ENCODE measurements at places on chromosomes 1 and 21.

DNA sequence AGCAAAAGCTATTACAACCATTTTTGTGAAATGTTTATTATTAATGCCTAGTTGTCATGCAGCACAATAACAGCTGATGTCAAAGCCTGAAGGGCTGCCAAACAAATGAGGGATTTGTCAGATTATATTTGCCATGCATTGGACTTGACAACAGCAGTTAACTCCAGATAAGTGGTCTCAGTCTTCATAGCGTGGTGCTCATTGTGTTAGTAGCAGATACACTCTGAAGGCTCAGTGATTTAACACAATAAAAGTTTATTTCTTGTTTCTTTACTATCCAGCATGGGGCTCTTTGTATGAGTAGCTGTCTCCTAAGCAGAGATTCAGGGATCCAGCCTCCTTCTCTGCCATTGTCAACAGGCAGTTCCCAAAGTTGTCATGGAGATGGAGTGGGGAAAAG, 76.0 kb upstream of the PTGFRN start:
- DNase-seq, result no peak

DNA sequence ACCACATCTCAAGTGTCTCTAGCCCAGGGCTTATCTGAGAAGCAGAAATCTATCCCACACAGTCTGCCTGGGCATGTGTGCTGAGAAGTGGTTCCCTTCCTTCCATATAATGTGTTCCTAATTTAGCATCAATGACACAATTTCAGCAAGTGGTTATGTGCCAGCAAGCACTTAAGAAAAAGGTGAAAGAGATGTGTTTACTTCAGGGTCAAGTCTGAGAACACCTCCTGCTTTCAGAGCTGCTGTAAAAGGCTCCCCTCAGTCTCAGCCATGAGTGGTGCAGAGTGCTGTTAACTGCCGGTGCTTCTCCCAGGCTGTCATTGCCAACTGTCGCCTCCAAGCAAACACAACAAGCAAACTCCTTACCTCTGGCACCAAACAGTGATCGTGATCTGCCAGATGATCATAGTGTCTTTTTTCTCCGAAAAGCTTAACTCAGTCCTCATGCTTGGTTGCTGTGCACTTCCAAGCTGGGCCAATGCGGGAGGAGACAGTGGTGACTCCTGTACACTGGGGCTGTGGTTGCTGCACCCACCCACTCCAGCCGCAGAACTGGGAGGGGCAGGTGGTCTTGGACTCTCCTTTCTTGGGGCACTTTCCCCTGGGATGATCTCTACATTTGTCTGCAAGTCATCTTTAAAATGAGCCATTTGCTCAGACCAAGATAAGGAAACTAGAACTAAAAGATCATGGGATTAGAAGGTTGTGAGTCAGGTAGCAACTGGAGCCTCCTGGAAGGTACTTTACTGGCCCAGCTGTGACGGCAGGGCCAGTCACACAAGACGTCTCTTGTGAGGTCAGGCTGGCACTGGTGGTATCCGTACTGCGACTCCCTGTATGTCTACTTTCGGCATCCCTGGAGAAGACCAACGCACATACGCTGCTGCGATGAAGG, 32.4 kb downstream of the ATP1A1 start:
- DNase-seq, result no peak

DNA sequence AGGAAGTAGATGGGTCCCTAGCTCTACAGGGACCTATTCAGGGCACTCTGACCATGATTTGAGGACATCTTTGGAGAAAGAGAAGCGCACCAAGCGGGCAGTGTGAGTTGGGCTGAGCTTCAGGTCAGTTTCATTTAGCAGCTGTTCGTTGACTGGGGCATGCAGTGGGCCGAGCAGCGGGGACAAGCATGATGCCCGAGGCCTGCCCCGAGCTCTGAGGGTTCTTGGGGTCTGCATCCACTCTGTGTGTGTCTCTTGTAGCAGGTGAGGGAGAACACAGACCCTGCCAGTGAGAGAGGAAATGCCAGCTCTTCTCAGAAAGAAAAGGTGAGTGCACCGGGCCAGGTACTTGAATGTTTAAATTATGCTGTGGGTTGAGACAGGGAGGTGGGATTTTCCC, 5.4 kb downstream of the THAP3 start:
- DNase-seq, result no peak

DNA sequence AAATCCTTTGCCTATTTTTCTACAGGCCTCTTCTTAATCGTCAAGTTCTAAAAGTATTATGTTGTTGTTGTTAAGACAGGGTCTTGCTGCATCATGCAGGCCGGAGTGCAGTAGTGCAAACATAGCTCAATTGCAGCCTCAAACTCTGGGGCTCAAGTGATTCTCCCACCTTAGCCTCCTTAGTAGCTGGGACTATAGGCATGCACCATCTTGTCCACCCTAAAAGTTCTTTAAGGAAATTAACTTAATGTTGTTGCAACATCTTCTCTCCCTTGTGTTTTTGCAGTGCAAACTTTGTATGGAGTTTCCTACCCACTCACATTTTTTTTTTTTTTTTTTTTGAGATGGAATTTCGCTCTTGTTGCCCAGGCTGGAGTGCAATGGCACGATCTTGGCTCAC, 4.1 kb upstream of the VHLL start:
- no peak for DNase-seq

DNA sequence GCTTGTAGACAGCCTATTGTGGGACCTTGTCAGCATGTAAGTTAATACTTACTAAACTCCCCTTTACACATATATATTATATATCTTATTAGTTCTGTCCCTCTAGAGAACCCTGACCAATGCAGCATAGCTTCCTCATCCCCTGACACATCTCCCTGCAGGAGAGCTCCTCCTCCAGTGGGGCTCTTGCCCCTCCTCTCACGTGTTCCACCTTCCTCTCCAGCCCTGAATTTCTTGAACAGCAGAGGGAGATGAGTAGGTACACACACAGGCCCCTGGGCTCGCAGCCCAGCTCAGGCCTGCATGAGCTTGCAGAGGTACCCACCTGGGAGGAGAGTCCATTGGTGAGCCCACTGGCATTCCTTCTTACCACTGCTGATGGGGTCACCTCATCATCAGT, 27.3 kb upstream of the GOLT1A start:
- DNase-seq, result peak; percentile 51

GRCh38 chr1:27143401-27143800, 11.5 kb downstream of the SLC9A1 start:
- no peak for DNase-seq

GRCh38 chr1:224406216-224406615, 28.4 kb downstream of the WDR26 start:
- DNase-seq, result peak; percentile 42

Data from mesendoderm (in vitro differentiated cells).